ENCODE measurements at places on chromosomes 5 and 9. TPM values are rescaled to one million over a fixed set of nuclear protein-coding genes. Genes with fewer than 3 reads are reported as not detected.
A peak's percentile ranks its signal among the peaks of the same experiment; 100 is the strongest.

The SPATA31C1 gene
- not detected for total RNA-seq

The PTGDS gene
- total RNA-seq: 77.5 TPM

GRCh38 chr9:28616310-28616709 is 1043.0 kb upstream of the C9orf72 start:
- no peak overlapping the region for H3K4me3 ChIP-seq
- H3K4me1 ChIP-seq: no peaks in the 10 kb centered on the region
- no peak for DNase-seq
- no peak overlapping the region for H3K27ac ChIP-seq
- H3K36me3 ChIP-seq: no peaks in the 10 kb centered on the region

DNA sequence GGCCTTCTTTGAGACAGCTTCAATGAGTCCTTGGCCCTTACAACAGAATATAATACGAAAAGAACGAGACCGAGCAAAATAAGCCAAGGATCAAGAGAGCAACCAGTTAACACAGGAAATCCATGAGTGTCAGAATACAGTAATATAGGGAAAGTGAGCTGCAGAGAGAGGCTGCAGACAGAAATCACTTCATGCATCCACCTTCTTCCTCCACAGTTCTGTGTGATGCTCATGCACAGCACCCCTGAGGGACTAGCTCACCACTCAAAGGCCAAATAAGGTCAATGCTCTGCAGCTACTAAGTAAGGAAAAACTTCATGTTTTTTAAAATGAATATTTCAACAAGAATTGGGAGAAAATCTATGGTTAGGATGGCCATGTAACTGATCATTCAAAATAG is 257.1 kb downstream of the MCTP1 start:
- H3K4me1 ChIP-seq: peaks cover 7% of the 10 kb centered on the region
- no peaks in the 10 kb centered on the region for H3K36me3 ChIP-seq
- H3K4me3 ChIP-seq: no peak overlapping the region
- DNase-seq: no peak

DNA sequence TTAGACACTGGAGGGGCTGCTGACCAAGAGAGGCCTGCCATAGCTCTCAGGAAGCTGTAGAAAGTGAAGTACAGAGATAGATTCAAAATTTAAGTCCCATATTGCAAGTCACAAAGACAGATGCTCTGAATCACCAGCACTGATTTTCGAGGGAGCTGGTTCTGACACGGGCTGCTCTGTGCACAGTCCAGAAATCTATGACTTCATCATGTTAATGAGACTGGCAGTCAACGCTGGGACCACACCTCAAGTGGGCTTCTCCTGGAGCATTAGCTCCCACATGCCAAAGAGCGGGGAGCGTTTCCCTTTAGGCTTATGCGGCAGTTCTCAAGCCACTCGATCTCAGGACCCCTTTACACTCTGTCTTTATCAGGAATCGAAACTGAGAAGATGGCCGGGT is 34.2 kb upstream of the FAT2 start:
- H3K27ac ChIP-seq: no peak overlapping the region
- H3K4me1 ChIP-seq: no peaks in the 10 kb centered on the region
- no peak overlapping the region for H3K4me3 ChIP-seq
- peaks cover 21% of the 10 kb centered on the region for H3K27me3 ChIP-seq

- H3K4me1 ChIP-seq: peaks cover 24% of the 10 kb centered on the region
- H3K27ac ChIP-seq: peak overlapping the region; percentile 57
- H3K4me3 ChIP-seq: peak overlapping the region; percentile 33
- DNase-seq: peak; percentile 29
Measured at GRCh38 chr9:88197781-88198340, 59.6 kb upstream of the SPATA31C2 start.

DNA sequence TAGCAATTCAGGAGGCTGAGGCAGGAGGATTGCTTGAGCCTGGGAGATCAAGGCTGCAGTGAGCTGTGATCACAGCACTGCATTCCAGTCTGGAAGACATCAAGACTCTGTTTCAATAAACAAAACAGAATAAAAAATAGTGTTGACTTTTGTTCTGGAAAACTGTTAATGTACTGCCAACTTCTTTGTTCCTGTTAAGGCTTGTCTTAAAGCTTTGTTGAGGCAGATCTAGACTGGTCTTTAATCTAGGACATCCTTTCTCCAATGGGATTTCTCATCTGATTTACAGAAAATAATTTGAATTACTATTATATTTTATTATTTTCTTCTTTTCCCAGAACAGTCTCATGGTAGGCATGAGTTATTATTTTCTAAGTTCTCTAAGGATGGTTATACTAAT is 26.0 kb downstream of the BDP1 start:
- no peak for DNase-seq
- no peaks in the 10 kb centered on the region for H3K27me3 ChIP-seq
- H3K4me3 ChIP-seq: no peak overlapping the region
- peaks cover 7% of the 10 kb centered on the region for H3K4me1 ChIP-seq
- H3K27ac ChIP-seq: no peak overlapping the region

DNA sequence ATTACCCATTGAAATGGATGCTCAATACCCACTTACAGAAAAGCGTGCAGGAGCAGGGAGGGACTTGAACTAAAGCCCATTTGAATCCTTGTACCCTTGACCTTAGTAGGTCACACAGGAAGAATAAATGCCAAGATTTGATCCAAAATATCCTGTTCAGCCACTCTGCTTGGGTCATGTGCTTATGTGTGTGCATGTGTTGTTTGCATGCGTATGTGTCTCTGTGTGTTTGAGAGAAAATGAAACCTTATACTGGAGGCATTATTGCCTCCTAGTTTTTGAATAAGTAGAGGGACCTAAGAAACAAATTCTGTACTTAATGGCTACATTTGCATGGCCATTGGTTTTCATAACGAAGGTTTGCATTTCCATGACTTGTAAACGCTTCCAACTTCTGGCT is 63.4 kb upstream of the TRIM32 start:
- no peaks in the 10 kb centered on the region for H3K27me3 ChIP-seq
- no peak for DNase-seq
- no peak overlapping the region for H3K27ac ChIP-seq
- H3K4me3 ChIP-seq: no peak overlapping the region
